ENCODE measurements at places on chromosomes 2 and 18.

DNA sequence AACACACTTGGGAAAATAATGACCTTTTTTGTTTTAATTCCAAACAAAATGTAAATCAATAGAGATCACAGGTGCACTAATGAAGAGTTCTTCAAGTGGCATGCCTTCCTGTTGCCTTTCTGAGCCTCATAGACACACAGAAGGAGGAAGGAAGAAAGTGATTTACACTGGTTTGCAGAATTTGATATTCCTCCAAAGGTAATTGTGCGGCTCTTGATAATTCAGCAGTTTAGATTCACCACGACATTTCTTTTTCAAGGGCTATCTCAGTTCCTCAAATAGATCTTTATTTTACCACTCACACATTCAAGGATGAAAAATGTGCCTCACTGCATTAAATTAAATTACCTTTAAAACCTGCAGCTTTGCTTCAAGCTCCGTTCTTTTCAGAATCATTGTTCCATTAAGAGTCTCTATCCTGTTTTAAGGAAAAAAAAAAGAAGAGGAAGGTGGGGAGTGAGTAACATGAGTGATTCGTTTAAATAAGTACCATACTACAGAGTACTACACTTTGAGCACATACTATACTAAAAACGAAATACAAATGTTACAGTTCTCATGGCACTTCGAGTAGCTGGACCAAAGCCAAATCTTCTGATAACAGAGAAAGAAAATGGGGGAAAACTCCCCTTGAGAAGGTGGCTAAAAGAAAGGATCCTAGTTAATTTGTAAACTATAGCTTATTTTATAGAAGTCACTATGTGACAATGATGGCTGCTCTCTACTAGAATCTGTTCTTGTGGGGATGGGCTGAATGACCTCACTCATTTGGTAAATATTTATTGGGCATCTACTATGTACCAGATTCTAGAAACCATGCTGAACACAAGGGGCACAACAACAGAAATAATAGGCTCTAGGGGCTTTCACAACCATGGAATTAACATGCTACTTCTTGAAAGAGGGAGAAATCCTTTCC is 16.6 kb downstream of the CYTIP start:
- no peak for DNase-seq

DNA sequence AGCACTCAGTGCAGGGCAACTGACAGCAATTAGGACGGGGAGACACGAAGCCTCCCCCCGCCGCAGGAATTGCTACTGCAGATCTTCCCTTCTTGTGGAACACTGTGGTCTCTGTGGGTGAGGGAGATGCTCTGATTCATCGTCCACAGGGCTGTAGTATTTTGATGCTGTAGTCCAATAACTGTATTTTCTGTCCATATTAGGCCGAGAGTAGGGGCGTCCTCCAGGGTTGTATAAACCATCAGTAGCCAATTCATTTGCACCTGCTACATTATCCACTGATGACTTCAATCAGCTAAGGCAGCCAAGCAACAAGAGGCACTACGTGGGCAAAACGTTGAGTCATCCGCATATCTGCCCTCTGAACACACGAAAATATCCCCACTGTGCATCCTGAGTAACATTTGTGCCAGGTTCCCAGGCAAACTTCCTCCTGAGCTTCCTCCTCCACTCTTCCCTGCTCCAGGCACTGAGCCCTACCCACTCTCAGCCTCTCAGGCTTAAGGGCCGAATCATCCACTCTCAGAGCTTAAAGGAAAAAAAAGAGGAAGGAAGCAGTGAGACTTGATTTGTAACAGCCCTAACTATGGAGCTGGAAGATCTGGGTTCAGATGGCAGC is 62.1 kb downstream of the LBH start:
- no peak for DNase-seq

DNA sequence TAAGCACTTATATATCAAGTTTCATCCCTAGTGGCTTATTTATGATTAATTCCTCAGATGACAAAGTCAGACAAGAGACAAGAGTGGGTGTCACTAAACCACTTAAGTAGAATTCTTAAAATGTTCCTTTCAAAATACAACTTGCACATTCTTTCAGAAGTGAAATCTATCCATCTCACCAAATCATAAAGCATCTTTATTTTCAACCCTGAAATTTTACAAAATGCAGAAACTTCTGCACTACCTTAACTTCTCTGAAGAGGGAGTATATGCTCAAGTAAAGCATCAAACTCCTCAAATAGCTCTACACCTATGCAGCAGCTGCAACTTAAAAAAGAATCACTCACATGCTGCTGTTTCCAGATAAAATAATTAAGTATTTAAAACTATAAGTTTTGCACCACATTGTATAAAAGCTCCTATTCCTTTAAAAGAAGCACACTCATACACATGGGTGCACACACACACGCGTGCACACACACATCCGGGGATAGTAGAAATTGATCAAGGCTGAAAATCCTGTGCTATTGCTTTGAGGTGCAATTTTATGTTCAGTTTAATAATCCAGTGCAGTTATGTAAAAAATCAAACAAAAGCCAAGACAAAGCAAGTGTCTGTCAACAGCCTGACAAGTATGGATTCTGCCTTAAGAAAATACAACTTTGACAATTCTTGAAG is 244.5 kb downstream of the TCF4 start:
- DNase-seq = no peak

DNA sequence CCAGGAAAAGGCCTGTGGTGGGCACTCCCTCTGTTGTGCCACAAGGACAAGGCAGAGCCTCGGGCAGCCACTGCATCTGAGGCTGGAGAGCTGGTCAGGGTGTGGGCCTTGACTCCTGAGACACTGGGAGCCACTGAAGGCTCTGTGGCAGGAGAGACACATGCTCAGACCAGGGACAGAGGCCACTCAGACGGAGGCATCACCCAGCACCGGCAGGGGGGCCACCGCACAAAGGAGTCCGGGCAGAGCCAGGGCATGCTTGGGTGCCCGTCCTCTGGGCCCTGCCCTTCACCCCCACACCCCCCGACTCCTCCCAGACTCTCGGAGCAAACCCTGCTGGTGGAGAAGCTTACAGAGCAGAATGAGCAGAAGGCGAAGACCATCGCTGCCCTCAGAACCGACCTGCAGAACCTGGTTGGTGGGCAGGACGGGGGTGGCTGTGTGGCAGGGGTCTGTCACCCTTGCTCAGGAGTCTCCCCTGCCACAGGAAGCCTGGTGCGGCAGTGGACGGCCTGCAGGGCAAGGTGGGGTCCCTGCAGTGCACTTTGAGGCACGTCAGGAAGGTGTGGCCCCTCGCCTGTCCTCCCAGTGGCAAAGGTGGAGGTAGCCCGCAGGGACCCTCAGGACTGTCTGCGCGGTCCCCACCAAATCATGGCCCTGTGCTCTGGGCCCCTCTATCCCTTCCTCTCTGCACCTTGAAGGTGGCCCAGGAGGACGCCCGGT is 26.0 kb downstream of the CROCC2 start:
- no peak for DNase-seq

GRCh38 chr2:235607546-235608199 is 113.8 kb downstream of the AGAP1 start:
- DNase-seq = no peak

DNA sequence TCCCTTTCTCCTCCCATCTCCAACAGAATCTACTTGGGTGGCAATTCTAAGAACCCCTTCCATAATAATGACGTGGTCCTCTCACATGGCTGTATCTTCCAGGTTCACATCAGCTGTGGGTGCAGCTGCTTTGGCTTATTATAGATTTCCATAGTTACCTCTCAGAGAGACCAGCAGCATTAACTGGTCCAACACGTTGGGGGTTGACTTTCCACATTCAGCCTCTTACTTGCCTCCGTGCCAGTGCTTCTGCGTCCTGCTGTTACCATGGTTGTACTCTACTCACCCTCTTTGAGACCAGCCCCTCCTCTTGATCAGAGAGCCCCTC is 570.7 kb downstream of the PLCL1 start:
- no peak for DNase-seq

GRCh38 chr2:217366966-217367365 is 507.1 kb upstream of the TNP1 start:
- DNase-seq = no peak

GRCh38 chr18:8247700-8248099 is 361.5 kb upstream of the RAB12 start:
- DNase-seq = no peak

GRCh38 chr18:77208964-77209363 is 40.7 kb upstream of the GALR1 start:
- DNase-seq = peak; percentile 64

GRCh38 chr2:39127973-39128372 is 7.1 kb upstream of the SOS1 start:
- DNase-seq = peak; percentile 14

DNA sequence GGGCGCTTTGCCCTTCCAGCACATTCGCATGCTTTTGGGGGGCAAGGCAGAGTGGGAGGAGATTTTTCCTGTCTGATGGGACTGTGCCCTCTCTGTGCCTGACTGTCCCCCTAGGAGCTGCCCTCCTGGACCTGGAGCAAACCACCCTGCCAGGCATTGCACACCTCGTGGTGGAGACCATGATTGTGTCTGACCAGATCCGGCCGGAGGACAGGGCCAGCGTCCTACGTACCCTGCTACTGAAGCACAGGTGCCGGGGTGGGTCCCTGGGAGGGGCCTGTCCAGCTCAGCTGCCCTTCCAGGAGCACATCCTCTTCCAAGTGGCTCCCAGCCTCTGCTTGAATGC is 5.3 kb downstream of the SLC4A3 start:
- no peak for DNase-seq

DNA sequence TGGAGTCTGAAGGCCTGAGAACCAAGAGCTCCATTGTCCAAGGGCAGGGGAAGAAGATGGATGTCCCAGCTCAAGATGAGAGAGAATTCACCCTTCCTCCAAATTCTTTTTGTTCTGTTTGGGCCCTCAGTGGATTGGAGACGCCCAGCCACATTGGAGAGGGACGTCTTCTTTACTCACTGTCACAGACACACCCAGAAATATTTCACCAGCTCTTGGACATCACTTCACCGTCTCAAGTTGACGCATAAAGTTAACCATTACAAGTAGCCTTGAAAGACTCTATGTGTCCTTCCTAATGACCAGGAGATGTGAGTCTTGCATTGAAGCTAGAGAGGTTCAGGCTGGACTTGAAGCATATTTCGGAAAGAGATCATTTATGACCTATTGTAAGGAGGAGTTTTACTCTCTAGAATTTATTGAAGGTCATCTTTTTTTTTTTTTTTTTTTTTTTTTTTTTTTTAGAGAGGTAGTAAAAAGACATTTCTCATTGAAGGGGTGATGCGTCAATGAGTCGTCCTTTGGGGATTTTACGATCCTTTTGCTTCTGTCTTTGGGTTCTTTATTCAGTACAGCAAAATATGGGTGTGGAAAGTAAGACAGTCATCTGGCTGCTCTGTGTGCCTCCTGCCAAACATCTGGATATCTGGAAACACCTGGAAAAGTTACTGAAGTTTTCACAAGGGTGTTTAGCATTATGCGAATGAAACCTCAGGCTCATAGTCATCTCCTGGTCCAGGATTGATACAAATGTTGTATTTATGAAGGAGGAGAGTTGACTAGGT is 118.1 kb downstream of the PRPF40A start:
- DNase-seq = no peak

GRCh38 chr2:15588329-15588919 is 3.2 kb upstream of the DDX1 start:
- peak; percentile 24 for DNase-seq

- DNase-seq = no peak
These were observed 47.9 kb upstream of the CCDC150 start for GRCh38 chr2:196591621-196592022.

GRCh38 chr2:181658444-181658843 is 1.5 kb upstream of the CERKL start:
- DNase-seq = no peak

DNA sequence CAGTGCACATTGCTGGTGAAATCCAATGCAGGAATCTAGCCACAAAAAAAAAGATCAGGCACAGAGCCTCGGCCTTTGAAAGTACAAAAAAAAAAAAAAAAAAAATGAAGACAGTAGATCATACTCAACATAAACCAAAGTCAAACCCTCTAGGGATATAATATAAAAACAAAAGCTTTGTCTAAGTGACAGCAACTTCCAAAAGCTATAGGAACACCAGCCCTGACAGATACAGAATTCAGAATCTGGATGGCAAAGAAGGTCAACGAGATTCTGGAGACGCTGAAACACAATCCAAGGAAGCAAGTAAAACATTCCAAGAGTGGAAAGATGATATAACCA is 54.0 kb upstream of the SCN1A start:
- DNase-seq = no peak

- DNase-seq = no peak
These were observed 57.6 kb upstream of the PARD3B start for GRCh38 chr2:204487447-204488229.

GRCh38 chr2:227876300-227876801 is 4.9 kb downstream of the DAW1 start:
- DNase-seq = no peak

GRCh38 chr2:25313711-25314513 is 27.8 kb downstream of the DNMT3A start:
- DNase-seq = no peak

DNA sequence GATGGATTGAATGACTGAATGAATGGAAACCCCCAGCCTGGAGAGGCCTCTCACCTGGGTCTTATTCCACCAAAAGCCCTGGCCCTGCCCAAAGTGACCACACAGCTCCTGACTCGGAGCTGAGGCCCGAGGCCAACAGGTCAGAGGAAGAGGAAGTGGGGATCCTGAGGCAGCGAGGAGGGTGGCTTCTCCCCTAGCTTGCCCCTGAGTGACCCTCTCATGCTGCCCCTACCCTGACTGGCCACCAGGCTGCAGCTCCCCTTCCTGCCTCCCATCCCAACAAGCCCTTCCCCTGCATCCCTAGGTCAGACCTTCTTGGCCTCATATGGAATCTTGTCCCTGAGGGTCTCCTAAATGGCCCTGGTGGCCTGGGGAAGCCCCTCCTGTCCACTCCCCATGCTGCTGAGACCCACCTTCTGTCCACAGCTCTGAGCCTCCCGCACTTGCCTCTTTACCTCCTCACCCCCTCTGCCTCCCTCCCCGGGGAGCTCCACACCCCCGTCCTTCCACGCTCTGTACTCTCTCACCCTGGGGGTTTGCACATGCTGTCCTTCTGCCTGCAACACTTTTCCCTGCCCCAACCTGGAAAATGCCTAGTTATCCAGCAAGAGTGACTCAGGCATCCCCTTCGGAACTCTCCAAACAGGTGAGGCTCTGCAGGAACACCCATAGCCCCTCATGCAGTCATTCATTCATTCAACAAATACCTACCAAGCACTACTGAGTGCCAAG is 134.8 kb upstream of the HDAC4 start:
- no peak for DNase-seq

DNA sequence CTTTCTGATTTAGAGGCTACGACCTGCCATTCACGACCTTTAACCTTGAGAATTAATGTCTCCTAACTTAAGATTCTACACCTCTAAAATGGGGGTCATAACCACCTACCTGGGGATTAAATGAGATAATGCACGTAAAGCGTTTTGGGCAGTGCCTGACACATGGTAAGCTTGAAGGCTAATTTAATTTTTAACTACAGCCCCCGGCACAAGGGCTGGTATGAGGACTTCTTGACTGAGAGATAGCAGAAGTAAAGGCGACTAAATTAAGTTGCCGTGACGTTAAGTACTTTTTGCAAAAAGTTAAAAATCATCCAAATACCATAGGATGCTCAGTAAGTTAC is 549 bp downstream of the MRPL35 start:
- DNase-seq = no peak

Data from CD4-positive, alpha-beta T cell treated with Interferon alpha-2 for 1 hour (primary cell).